Iris pigment epithelial cell (primary cell): ENCODE measurements at places on chromosomes 16 and 17.

DNA sequence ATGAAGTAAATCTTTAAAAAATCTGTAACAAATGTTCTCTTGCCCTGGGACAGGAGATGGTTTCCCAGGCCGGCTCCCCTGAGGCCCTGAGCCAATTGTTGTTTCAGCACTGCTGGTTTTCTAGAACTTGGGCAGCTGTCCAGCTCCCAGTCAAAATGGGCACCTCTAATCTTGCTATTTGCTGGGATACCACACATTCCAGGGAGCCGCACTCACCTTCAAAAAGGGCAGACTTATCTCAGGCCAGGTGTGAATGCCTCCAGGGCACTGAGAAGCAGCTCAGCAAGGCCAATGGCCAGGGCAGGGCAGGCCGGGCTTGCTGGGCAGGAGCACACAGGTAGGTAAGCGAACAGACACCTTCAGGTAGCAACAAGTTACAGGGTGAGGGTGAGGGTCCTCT, 24.4 kb downstream of the TRIM16 start:
- DNase-seq: no peak

GRCh38 chr17:40015998-40016985, 1.1 kb downstream of the CSF3 start:
- no peak for DNase-seq

DNA sequence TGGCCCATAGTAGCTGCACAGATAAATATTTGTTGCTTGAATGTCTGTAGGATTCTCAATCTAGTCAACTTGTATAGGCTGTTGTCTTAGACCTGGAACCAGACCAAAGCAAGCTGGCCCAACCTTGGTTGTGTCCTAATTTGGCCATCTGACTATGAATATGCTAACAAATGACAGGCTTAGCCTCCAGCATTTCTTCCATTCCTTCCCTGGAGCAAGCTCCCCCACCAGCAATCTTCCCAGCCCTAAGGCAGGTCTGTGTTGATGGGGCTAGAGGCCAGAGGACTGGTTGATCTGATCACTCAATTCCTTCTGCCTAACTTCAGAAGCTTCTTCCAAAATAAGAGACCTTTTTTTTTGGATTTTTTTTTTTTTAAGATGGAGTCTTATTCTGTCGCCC, 9.4 kb upstream of the PHOSPHO1 start:
- no peak for DNase-seq

DNA sequence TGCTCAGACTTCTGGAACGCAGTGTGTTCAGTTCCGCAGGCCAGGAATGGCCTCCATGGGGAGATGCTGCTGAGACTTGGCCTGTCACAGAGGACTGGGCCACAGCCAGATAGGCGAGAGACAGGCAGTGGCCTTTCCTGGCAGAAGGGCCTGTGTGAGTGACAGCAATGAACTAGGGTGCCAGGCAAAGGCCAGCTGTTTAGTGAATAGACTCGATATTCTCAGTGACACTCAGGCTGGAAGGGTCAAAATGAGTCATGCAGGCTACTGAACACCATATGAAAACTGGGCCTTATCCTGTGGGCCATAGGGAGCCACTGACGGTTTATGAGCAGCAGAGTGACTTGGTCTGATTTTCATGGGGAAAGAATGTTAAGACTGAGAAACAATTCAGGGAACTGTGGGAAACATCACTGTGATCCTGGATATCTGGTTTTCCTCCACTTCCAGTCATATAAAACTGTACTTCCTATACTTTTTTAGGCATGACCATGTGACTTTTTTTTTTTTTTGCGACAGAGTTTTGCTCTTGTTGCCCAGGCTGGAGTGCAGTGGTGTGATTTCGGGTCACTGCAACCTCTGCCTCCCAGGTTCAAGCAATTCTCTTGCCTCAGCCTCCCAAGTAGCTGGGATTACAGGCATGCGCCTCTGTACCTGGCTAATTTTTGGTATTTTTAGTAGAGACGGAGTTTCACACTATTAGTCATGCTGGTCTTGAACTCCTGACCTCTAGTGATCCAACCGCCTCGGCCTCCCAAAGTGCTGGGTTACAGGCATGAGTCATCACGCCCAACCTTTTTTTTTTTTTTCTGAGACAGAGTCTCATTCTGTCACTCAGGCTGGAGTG, 5.2 kb upstream of the NUBP1 start:
- peak; percentile 84 for DNase-seq

DNA sequence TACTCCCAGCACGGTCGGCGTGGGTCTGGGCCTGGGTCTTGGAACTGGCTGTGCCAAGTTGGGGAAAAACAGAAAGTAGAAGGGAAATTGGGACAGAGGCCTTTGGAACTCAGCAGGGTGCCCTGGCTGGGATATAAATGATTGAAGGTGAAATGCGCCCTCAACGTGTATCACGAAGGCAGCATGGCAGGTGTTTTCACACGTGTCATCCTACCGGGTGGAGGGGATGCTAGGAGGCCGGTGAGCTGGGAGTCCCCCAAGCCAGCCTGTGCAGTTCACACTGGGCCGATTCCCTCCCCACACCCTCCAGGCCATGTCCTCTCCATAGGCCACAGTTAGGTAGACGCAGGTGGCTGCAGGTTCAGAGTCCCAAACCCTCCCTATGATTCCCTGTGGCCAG, 6.0 kb downstream of the TNFAIP1 start:
- no peak for DNase-seq

GRCh38 chr17:27610304-27610677, 20.7 kb upstream of the LGALS9 start:
- DNase-seq: no peak

- no peak for DNase-seq
Measured at GRCh38 chr16:4408323-4408690, 8.1 kb downstream of the CORO7 start.

GRCh38 chr17:30219833-30220232, 15.7 kb downstream of the SLC6A4 start:
- DNase-seq: no peak

- no peak for DNase-seq
Measured at GRCh38 chr16:22786691-22787090, 27.3 kb upstream of the HS3ST2 start.

DNA sequence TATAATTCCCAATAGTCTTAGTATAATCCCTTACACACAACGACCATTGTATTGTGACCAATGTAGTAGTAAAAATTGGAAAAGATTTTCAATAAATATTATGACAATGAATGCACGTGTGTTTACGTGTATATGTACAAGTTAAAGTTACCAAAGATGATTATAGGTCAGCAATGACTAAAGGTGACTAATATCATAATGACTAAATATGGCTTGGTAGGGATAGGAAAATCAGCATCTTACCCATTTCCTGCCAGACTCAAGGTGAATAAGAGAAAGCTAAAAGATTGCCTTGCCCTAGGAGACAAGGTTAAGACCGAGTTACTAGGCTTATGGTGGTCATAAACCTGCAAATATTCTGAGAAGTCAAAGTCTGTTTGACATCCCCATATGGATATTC, 34.4 kb downstream of the CPD start:
- DNase-seq: peak; percentile 27

- DNase-seq: no peak
Measured at GRCh38 chr17:18161207-18162145, 22.2 kb upstream of the ALKBH5 start.

DNA sequence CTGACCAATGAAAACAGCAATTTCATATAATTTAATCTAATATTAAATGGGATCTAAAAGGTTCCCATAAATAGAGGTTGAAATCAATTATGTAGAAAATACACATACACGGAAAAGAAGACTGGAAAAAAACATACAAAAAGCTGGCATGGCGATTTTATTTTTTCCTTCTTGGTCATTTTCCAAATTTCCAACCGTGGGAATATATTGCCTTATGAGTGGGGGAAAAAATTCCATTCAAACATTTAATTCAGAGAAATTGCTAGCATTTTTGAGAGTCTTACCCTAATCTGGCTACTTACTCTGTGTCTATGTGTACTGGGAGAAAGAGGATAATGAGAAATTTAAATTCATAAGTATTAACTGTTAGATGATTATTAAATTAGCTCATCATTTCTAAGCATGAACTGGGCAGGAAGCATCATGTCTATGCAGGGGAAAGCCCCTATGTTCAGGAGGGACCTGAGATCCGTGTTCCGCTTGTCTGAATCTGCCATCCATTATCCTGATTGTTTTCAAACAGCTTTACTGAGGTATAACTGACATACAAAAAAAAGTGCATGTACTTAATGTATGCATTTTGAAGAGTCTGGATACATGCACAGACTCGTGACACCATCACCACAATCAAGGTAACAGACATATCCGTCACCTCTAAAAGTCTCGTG, 145.2 kb downstream of the XYLT1 start:
- DNase-seq: no peak

- DNase-seq: peak; percentile 96
Measured at GRCh38 chr16:53913099-53913870, 209.3 kb downstream of the FTO start.

- no peak for DNase-seq
Measured at GRCh38 chr16:11915114-11915643, 577 bp downstream of the GSPT1 start.

- peak; percentile 26 for DNase-seq
Measured at GRCh38 chr17:82407255-82407654, 10.9 kb upstream of the HEXD start.

GRCh38 chr17:44119798-44120197, 3.6 kb downstream of the HDAC5 start:
- no peak for DNase-seq

- DNase-seq: no peak
Measured at GRCh38 chr16:85759136-85759535, 8.2 kb upstream of the C16orf74 start.

- no peak for DNase-seq
Measured at GRCh38 chr17:50966163-50966666, 100.1 kb upstream of the TOB1 start.

- DNase-seq: no peak
Measured at GRCh38 chr16:54679531-54679930, 251.1 kb upstream of the IRX5 start.

- no peak for DNase-seq
Measured at GRCh38 chr17:45696442-45696841, 87.7 kb upstream of the CRHR1 start.

GRCh38 chr17:74779501-74779900, 3.4 kb upstream of the NAT9 start:
- no peak for DNase-seq

DNA sequence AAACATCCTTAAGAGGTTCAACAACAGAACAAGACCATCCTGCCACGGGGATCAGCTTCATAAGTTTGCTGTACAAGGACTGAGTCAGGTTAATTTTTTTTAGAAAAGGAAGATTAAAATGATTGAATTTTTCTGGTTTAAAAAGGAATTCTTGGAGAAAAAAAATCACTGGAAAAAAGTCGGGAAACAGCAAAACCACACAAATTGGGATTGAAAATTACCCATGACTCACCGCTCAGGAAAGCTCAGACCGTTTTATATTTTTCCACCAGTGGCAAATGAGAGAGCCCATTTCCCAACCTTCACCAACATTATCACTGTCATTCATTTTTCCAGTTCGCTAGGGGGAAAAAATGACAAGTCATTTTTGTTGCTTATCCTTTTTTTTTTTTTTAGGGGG, 46.6 kb downstream of the MRM3 start:
- no peak for DNase-seq

DNA sequence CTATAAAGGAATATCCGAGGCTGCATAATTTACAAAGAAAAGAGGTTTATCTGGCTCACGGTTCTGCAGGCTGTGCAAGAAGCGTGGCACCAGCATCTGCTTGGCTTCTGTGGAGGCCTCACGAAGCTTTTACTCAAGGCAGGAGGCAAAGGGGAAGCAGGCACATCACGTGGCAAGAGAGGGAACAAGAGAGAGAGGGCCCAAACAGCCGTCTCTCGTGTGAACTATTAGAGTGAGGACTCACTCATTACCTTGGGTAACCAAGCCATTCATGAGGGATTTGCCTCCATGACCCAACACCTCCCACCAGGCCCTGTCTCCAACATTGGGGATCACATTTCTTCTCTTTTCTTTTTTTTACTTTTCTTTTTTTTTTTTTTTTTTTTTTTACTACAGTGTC, 7.5 kb upstream of the ALKBH5 start:
- DNase-seq: no peak

DNA sequence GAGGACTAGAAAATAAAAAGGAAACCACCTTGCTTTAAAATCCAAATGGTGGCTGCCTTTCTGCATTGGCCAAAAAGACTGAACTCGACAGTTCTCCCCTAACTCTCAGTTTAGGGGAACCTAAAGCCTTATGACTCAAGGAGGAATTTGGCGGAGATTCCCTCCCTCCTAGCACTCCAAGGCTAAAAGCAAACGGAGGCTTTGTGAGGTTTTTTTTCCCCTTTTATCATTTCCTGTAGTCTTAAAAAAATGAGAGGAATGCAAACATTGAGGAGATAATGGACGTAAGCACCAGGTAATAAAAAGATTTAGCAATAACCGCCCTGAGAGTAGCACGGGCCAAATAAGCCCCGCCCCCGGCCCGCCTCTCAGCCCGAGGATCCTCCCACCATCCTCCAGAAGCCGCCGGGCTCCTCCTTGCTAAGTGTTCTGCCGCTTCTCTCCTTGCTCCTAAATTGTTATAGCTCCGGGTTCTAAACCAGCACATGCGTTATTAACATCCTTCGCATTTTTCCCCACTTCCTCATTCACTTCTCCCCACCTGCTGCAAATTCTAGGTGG, 5.8 kb upstream of the KIFC3 start:
- peak; percentile 94 for DNase-seq

GRCh38 chr17:14198013-14198412, 38.6 kb downstream of the CDRT15 start:
- no peak for DNase-seq

DNA sequence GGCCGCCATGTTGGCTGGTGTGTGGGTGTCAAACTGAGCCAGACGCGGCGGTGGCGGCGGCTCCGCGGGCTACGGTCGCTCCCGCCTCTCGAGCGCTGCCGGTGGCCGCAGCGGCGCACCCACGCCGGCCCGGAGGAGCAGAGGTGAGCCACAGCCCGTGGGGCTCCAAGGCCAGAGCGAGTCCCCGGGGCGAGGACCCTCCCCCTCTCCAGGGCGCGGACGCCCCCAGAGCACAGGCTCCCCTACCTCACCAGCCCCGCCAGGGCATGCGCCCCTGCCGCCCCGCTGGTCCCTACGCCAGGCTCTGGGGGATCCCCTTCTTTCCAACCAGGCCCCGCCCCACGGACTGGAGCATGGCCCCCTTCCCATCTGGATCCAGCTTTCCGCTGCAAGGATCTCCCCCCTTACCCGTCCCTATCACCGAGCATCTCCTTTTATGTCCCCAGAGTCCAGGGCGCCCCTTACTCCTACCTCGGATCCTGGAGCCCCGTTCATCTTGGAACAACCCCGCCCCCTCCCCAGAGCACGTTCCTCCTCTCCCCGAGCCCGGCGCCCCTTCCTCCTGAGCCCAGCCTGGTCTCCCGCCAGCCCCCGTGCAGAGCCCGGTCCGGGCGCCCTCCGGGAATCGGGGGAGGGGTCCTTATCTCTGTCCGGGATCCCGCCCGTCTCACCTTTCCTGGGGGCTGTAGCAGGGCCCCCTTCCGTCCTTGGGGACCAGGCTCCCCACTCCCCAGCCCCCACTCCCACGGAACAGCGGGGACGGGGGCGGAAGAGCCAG, 412 bp downstream of the EPN2 start:
- DNase-seq: no peak

- DNase-seq: no peak
Measured at GRCh38 chr17:50475362-50475761, 3.3 kb upstream of the RSAD1 start.

- no peak for DNase-seq
Measured at GRCh38 chr16:86581458-86581857, 3.1 kb downstream of the FOXL1 start.
